ENCODE measurements at places on chromosomes 11 and 22. TPM values are rescaled to one million over a fixed set of nuclear protein-coding genes. Genes with fewer than 3 reads are reported as not detected.

DNA sequence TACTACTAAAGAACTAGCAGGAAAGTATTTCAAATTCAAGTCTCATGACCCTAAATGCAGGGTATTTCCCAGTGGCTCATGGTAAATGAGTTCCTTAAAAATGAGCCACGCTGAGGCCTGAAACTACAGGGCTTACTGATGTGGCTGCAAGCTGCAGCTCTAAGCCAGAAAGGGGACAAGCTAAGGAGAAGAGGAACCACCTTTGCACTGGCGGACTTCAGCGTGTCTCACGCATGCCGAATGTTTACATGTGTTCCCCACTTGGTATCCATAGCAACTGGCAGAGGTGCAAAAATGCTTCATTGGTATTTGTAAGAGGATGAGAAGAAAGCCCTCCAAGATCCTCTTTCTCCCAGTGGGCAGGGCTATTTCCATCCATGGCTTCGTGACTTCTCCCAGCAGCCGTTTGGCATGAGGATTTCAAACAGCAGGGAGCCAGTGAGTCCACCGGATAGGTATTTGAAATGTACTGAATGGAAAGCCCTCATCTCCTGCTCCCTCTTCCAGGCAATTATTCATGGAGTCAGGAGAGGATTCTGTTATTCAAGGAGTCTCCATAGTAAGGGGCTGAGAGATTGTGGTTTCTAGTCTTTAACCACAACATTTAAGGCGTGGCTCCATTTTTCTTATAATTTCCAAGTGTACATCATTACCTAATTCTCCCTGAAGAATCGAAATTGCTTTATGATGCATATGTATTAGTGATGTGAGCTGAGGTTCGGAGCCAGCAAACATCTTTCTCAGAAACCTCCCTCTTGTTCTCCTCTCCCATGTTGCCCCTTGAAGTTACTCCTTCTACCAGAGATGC, 55.3 kb upstream of the CD44 start:
- peak; percentile 88 for DNase-seq

GRCh38 chr11:78310500-78310909, 107.1 kb downstream of the GAB2 start:
- DNase-seq: no peak

GRCh38 chr11:59706518-59707285, 6.9 kb downstream of the OR10V1 start:
- no peak for DNase-seq

DNA sequence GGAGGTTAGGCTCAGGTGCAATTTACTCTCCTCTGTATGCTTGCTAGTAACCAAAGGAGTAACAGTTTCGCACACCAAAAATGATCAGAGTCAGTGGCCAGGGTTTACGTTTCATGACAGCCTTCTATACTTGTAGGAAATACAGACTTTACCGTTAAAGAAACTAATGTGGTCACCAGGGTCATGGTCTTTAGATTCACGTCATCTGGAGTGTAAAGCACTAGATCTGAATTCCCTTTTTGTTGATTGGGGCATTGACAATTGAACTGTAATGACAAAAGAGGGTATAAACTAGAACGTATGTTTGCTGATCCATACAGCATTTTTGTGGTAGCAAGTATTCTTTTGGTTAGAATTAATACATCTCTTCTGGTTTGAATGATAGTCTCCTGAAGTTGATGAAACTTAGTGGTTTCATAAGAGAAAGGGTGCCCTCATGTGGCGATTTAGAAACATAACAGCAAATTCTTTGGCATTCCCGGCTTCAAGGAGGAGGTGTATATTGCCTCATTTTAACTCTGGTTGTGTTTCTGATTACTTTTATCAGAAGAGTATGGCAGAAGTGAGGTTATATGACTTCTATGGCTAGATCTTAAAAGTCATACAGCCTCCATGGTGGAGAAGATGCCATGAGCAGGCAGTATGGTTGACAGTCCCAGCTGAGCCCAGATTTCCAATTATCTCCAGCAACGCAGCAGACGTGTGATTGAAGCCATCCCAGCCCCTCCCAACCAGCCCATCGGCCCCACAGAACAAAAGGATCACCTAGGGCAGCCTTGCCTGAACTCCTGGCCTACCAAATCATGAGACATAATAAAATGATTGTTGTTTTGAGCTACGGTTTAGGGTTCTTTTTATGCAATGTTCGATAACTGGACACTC, 35.1 kb downstream of the MMP7 start:
- DNase-seq: no peak

The RIMBP3B gene
- total RNA-seq: not detected

GRCh38 chr11:72781313-72782080, 12.3 kb downstream of the STARD10 start:
- DNase-seq: no peak

DNA sequence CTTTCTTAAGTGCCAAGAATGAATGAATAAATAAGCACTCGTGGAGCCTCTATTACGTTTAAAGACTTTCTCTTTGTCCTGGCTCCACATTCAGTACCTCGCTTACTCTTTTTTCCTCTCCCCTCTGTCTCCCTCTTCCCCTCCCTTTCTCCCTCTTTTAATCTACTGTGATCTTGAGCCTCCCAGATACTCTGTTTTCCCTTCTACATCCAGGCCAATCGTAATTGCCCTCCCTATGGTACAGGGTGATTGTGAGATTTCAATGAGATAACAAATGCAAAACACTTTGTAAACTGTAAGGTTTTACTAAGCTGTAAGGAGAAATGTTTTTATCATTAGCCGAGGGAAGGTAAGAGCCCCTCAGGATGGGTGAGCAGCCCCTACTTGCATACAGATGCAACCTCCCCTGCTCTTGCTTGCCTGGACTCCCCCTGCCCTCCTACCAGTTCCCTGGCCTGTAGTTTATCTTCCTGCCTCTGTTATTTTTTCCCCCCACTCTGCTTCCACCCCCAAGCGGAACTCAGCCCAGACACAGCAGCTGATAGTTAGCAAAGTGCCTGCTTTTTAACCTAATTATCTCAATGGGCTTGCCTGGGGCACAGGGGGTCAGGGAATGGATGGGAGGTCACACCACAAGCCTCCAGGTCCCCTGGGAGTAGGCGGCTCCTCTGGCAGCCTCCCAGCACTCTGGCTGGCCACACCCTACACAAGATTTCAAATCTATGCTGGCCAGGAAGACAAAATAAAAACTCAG, 76.9 kb upstream of the CADM1 start:
- DNase-seq: no peak

- no peak for DNase-seq
Observed at GRCh38 chr11:129286813-129287212, 88.8 kb upstream of the BARX2 start.

DNA sequence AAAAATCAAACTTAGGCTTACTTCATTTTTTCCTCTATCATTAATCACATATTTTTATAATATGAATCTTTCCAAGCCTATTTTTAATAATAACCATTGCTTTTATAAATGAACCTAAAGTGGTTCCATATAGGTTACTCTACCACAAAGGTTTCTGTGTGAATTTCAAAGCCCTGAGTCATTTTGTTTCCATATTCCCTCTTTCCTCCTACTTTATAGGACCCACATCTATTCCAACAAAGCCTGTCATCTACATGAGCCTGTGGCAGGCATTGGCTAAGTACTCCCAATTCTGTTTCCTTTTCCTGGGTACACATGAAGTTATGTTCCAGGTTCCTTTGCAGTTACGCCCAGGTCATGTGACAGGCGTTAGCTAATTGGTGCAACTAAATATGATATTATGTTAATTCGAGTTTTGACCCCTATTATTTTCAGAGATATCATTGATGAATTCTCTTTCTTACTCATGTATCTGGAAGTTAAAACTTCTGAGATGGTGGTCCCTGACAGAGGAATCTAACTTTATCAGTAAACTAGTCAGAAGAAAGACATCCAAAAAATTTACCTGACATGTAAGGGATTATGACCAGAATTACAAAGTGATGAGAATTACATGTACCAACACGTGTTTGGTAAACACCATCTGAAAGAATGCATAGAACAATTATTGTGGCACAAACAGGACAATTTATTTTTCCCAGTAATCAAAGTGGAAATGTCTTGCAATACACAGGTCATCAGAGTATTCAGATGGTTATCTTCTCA, 1264.0 kb upstream of the CNTN5 start:
- DNase-seq: no peak

DNA sequence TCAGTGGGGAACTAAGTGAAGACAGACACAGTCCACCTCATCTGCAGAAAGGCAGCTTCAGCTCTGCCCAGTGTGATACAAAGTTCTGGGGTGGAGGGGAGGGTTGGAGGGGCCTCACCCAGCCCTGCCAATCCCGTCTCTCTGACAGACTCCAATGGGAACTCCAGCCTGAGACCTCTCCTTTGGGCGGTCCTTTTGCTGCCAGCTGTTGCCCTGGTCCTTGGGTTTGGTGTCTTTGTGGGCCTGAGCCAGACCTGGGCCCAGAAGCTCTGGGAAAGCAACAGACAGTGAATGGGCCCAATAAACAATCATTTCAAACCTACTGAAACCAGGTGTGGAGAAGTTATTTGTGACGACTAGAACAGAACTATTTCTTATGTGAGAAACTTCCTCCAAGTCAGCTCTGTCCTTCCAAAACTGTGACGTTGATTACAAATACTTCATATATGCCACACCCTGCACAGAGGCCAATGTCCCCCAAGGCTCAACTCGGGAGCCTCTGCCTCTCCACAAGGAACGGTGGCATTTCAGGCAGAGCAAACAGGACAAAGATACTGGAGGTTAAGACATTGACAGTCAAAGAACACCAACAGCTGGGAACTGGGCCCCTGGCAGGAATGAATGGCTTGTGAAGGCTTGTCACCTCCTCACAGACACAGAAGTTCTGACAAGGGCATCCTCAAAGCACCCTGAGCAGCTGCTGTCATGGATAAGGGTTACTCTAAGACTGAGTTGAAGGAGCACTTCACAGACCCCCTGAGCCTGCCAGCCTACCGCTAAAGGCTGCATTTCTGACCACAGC, 8.2 kb downstream of the ZP1 start:
- peak; percentile 64 for DNase-seq

GRCh38 chr22:44632541-44633396, 69.2 kb upstream of the PRR5 start:
- no peak for DNase-seq

DNA sequence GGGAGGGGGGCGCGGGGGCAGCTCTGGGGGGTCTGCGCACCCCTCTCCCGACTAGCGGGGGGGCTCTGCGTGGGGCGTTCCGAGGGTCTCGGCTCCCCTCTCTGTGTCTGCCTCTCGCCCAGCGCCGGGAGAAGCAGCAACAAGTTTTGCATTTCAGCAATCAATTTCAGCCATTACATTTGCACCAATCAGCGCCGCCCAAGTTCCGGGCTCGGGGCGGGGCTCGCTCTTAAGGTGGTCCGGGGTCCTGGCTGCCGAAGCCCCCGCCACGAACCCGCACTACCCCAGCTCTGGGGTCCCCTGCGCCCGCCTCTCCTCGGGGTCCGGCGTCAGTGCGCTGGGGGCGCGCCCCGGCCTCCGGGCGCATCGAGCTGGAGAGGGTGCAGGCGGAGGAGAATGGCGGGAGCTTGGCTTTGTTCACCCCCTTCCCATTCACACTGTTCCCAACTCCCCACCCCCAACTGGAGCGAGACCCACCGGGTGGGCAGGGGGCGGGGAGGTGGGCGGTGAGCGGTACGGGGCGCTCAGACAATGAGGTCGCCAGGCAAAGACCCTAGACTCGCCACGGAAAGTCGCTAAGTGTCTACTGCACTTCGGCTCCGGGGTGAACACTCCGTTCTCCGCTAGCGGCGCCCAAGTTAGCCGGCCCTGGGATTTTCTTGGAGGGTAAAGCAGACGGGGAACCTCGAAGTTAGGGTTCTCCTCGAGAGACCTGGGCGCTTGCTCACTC, at the start of gene MN1:
Gene MN1, minus strand, starts transcription at position 141 of the 730 bp plus-strand sequence. CDS start 1,213 bp downstream, outside the sequence.
- DNase-seq: no peak

The CHRNA10 gene
- not detected for total RNA-seq

- DNase-seq: no peak
Observed at GRCh38 chr11:16956538-16957153, 57.6 kb downstream of the PLEKHA7 start.

GRCh38 chr22:25702571-25703167, 39.3 kb upstream of the MYO18B start:
- DNase-seq: no peak

The OR8G5 gene
- not detected for total RNA-seq

GRCh38 chr22:28829358-28830181, 29.2 kb upstream of the XBP1 start:
- DNase-seq: peak; percentile 76

DNA sequence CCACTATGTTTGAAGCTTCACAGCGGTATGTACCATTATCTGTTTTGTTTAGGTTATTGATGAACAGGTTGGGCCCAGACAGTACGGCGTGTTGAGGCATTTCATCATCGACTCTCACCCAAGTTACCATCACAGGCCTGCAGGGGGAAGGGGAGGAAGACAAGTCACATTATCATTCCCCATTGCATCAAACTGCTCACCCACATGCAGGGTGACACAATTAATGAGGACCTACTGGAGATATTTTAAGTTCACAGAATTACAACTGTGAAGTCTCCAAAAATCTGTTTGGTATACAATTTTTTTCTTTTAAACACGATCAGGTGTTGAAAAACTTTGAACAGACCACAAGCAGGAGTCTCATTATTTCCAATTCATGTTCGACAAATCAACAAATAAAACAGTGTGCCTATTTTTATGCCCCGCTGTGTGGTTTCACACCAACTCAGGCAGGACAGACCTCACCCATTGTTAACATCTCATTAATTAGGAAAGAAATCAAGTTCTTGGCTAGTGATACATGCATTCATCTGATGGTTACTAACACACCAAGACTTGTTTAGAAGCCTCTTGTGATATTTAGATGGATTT, 289.5 kb downstream of the CADM1 start:
- no peak for DNase-seq

GRCh38 chr11:134569195-134569594, 157.2 kb upstream of the B3GAT1 start:
- no peak for DNase-seq

DNA sequence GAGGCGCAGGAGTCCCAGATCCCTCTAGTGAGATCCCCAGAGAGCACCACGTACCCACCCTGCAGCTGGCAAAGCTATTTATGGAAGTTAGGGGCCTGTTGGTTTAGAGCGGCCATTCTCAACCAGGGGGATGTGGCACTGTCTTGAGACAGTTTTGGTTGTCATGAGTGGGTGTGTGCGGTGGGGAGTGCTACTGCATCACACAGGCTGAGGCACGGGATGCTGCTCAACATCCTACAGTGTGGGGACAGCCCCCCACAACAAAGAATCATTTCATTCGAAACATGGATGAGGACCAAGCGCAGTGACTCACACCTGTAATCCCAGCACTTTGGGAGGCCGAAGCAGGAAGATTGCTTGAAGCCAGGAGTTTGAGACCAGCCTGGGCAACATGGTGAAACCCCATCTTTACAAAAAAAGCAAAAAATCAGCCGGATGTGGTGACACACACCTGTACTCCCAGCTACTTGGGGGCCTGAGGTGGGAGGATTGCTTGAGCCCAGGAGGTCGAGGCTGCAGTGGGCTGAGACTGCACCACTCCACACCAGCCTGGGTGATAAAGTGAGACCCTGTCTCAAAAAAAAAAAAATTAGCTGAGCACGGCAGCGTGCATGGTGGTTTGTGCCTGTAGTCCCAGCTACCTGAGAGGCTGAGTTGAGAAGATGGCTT, 28.2 kb downstream of the GGT5 start:
- DNase-seq: no peak
